Peyer's patch (tissue), 4 donors: ENCODE measurements at places on chromosomes 16 and 17.

DNA sequence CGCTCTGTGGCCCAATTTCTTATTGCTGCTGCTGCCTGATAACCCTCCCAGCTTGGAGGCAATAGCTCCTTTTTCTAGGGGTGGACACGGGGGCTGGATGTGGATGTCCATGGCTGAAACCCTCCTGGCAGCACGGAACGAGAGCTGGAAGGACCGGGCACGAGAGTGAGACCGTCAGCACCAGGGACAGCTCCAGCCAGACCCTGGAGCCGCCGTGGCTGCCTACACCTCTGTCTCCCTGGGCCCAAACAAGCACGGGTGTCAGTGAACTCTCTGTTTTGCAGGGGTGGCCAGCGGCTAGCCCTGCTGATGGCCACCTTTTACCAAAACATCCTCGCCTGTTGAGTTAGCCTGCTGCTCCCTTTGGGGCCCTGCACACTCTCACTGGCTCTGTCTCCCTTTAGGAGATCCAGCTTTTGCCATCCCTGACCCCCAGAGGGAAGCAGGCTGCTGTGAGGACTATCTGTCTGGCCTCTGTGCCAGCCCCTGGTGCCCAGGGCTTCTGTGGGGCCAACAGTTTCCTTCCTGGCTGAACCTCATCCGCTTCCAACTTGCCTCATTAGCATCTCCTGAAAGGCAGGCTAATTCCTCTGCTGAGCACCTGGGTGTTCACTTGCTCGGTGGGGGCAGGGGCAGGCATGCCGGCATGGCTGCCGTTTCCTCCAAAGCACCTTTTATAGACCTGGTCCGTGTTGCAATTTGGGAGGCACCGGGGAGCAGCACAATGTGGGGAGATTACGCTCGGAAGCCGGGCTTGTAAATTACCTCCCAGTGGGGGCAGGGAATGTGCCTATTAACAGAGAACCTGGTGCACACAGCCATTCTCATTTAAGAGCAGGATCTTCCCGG, 118.1 kb downstream of the ENGASE start:
- no peak for DNase-seq

DNA sequence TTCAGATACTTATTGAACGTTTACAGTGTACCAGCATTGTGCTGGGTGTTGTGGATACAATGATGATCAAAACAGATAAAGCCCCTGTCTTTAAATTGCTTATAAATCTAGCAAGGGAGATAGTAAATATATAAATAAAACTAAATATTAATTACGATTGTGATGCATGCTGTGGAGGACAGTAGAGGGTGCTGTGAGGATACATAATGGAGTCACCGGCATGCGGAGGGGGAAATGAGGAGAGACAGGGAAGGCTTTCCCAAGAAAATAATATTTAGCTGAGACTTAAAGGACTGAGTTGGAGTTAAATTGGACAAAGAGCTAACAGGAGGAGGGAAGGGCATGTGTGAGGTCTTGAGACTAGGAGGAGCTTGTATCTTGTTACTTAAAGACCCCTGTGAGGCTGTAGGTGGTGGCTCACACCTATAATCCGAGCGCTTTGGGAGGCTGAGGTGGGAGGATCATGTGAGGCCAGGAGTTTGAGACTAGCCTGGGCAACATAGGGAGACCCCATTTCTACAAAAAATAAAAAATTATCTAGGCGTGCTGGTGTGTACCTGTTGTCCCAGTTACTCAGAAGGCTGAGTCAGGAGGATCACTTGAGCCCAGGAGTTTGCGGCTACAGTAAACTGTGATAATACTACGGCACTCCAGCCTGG, 2.4 kb downstream of the DHRS7B start:
- no peak for DNase-seq

- no peak for DNase-seq
Measured at GRCh38 chr17:40104594-40105486, 4.5 kb upstream of the NR1D1 start.

DNA sequence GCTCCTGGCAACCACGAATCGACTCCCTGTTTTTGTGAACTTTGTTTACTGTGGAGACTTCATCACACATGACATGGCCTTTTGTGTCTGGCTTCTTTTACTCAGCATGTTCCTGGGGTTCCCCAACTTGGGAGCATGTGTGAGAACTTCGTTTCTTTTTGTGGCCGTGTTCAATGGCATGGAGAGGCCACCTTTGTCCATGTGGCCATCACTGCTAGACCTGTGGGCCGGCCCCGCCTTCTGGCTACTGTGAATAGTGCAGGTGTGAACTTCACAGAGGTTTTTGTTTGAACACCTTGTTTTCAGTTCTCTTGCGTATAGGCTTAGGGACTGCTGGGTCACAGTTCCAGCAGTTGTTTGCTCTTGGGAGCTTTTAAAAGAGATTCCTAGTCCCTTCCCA, 5.7 kb upstream of the SLC38A8 start:
- DNase-seq: peak; percentile 47

DNA sequence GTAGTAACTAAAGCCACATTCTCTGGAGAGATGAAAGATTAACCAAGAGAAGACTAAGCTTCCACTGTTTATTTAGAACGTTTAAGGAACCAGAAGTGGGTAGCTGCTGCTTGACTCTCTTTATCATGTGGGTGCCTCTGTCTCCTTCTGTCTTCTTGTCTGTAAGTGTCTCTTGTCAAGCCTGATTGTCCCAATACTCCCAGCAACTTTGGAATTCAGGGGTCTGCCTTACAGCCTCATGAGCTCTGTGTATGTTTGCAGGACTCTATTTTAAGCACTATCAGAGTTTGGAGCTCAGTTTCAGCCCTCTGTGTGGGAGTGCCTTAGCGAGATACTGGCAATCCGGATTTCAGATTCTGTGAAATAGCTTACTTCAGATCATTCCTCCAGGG, 29.3 kb upstream of the SPACA3 start:
- no peak for DNase-seq

GRCh38 chr17:57256708-57257112, 387 bp downstream of the MSI2 start:
- peak; percentile 58 for DNase-seq

DNA sequence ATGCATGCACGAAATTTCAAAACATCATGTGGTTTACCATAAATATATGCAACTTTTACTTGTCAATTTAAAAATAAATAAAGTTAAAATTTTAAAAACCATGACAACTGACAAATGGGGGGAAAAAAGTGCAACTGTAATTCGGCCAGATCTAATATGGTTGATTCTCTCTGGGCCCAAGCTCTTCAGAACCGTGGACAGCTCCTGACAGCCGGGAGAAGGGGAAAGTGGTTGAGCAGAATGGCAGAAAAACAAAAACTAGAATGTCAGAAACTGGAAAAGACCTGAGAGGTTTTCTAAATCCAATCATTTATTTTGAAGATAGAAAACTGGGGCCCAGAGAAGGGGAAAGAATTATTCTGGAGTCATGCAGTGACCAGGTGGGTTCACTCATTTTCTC, 126.6 kb downstream of the TMEM132E start:
- DNase-seq: no peak

- no peak for DNase-seq
Measured at GRCh38 chr17:6528557-6528956, 27.8 kb downstream of the PITPNM3 start.

DNA sequence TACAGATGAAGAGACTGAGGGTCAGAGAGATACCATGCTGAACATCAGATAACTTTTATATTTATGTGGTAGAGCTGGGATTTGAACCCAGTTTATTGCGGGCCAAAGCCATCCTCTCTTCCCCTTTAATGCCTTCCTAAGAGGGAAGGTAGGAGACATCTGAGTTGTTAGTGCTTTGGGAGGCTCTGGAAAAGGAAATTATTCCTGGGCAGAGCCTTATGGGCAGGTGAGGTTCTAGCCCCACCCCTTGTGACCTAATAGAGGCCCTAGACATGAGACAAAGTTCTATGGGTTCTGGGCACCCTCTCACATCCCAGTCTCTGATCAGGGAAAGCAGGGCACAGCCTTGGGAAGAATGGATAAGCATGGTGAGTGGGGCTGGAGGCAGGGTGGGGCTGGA, at the start of gene C17orf50:
Gene C17orf50 (plus strand): TSS at position 301 of the 400 bp plus-strand sequence. CDS start 55 bp downstream, at position 356.
- DNase-seq: no peak

- no peak for DNase-seq
Measured at GRCh38 chr16:89815639-89816348, 653 bp downstream of the FANCA start.

DNA sequence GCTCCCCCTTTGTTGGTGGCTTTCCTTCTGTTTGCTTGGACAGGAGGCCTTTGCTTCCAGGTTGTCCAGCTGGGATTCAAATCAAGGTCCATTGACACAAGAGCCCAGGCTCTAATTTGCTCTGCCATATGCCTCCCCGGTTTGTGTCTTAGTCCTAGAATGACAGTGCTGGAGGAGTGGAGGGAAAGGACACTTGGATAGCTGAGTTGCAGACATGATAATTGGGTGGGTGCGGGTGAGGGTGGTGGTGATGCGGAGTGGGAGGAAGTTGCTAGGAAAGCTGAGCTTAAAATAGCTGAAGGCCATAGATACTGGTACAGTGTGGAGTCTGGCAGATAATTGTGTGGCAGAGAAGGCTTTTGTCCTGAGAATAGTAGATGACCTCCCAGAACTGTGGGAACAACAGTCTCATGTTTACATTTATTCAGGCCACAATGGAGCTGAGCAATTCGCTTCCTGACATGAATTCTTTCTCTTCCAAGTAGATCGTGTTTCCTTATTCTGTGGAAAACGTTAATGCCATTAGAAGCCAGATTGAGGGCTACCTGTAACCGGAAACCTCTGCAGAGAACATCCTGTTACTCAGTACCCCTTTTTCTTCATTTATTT, 23.8 kb downstream of the SEC14L1 start:
- DNase-seq: no peak

- no peak for DNase-seq
Measured at GRCh38 chr16:68263559-68264127, 683 bp upstream of the SLC7A6 start.

- DNase-seq: no peak
Measured at GRCh38 chr16:85990861-85991301, 91.9 kb downstream of the IRF8 start.

GRCh38 chr16:49806446-49806845, 49.5 kb downstream of the ZNF423 start:
- DNase-seq: no peak

DNA sequence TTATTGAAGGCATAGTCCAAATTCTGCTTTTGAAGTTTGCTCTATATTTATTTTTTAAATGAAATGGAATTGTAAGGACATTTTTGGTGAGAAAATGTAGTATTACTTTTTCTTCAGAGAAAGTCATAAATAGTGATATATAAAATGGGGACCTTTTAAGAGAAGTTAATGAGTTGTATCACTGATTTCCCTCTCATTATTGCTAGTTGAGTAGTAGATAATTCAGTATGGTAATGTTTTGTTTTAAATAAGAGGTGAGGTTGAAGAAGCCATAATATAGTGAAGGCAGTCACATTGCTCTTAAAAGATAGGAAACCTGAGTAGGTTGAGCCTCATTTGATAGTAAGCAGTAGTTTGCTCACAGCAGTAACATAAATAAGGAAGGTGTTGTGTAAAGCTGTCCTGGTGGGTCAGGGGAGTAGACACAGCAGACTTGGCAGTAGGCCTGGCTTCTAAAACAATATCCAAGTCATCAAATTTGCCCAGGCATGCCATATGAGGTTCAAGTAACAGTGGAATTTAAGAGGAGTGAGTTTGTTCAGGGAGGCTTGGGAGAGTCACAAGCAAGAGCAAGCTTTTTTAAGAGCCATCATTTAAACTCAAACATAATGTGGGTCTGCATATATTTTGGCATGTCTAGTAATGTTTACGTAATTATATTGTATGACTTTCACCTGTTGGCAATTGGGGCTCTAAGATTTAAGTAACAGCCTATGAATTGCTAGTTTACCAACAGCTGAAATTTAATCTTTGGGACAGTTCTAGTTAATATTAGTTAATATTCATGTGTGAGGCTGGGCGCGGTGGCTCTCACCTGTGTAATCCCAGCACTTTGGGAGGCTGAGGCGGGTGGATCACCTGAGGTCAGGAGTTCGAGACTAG, 6.5 kb downstream of the NFATC3 start:
- no peak for DNase-seq

DNA sequence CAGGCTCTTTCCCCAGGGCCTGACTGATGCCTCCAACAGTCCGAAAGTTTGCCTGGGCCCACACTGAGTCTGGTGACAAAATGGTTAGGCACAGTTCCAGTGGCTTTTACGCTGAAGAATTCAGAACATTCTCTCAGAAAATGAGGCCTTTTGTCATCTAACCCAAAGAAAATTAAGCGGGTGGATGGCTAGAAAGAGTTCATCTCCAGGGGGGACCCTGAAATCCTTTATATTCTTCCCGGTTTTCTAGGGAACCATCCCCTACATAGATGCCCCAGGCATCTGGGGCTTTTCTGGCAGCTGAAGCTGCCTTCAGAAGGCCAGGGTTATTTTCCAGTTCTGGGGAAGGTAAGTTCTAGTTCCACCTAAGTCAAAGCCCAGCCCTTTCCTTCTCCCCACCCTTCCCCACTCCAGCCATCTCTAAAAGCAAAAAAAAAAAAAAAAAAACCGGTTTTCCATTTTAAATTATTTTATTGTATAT, 2.2 kb downstream of the RASD1 start:
- DNase-seq: no peak

GRCh38 chr17:57645950-57646665, 99.0 kb downstream of the CCDC182 start:
- DNase-seq: no peak

GRCh38 chr16:87086156-87086555, 231.0 kb downstream of the C16orf95 start:
- DNase-seq: no peak

GRCh38 chr16:75392906-75393305, 40.4 kb downstream of the CFDP1 start:
- DNase-seq: no peak

- no peak for DNase-seq
Measured at GRCh38 chr16:55585631-55586030, 19.1 kb downstream of the CAPNS2 start.

DNA sequence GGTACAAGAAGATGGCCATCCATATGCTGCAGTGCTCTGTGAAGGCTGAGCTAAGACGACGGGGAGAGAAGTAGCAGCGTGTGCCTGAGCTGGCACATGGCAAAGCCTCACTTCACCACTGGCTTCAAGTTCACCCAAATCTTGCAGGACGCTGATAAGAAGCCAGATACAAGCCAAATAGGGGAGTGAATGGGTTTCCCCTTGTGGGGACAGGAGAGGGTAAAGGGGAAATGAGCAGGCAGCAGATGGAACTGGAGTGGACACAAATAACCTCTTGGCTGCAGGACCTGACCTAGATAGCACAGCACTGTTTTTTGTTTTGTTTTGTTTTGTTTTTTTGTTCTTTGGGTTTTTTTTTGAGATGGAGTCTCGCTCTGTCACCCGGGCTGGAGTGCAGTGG, 21.0 kb upstream of the PITPNA start:
- DNase-seq: no peak

DNA sequence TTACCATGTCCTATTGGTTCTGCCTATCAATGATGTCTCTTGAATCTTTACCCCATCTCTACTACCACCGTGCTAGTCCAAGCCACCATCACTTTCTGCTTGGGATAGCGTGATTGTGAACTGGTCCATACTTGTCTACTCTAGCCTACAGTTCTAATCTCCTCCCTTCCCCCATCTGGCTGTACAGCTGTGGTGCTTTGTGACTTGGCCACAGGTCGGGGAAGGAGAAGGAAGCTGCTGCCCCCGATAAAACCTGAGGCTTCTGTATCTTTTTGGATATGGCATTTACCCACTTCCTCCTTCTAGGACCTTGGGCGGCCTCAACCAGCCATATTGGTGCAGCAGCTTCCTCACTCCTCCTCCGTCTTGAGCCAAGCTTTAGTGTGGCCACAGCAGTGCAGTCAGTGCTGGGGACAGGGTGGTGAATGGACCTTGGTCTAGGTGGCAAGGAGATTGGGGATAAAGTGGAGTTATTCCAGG, 314 bp upstream of the ITGA2B start:
- DNase-seq: no peak
